Stimulated activated CD4-positive, alpha-beta T cell treated with anti-CD3 and anti-CD28 coated beads, Interleukin-1b, Interleukin-23, amount 100 ng/mL, for 4 hours (primary cell): ENCODE measurements at places on chromosomes 6 and 20.

DNA sequence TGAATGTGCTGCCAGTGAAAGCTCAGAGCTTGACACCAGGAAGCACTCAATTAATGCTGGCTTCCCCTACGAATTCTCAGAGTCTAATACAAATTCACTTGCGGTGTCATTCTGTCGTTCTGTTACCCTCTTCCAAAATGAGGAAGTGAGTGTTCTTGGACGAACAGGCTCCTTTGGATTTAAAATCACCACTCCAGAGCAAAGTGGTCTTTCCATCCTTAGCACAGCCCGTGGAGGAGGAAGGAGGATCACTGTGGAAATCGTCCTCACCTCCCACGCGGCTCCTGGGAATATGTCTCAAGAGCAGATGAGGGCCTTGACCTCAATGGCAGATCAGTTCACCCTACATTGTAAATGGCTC lies 41.7 kb downstream of the RIOK1 start:
- DNase-seq, result no peak

GRCh38 chr20:22353586-22353985 lies 230.8 kb downstream of the FOXA2 start:
- no peak for DNase-seq

DNA sequence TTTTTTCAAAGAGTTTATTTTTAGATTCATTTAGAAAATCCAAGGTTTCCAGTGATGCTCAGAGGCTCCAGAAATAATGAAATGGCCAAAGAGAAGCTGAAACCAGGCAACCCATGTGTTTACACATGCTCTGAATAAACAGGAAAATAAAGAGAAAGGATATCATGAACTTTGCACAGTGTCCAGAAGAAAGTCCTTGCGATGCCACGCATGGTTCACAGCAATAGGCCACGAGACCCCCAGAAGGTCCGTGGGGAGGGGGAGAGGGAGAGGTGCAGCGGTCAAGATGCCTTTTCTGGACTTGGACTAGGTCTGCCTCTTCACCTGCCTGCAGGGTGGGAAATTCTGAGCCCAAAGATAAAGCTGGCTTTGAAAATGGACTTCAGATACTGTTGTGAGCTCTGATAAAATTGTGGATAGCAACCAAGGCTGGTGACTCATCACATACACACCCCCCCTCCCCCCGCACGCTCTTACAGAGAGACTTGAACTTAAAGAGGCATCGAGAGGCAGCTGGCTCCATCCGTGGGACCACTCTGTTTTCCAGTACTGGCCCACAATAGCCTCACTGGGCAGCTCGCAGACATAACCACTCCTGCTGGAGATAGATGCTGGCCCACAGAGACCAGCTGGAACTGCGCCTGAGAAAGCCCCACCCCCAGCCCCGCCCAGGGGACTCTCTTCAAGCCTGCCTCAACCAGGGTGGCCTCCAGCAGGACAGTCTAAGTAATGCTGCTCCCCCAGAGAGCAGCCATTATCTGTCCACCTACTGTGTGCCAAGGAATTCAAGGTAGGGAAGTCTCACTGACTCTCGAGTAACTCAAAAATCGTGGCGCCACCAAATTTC lies 21.2 kb upstream of the NFATC2 start:
- peak; percentile 29 for DNase-seq

GRCh38 chr6:90286884-90287488 lies 9.7 kb downstream of the BACH2 start:
- peak; percentile 46 for DNase-seq

DNA sequence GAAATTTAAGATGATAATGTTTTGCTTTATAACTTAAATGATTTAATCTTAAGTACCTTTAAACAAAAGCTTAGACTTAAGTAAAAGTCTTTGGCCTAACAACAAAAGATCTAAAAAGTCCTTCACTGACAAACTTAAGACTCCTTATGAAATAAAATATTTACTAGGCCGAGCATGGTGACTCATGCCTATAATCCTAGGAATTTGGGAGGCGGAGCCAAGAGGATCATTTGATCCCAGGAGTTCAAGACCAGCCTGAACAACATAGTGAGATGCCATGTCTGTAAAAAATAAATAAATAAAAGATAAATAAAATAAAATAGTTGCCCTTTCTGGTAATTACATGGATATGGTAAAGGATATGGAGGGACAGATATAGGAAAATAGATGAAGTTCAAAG lies 12.4 kb downstream of the KATNA1 start:
- DNase-seq, result no peak

- no peak for DNase-seq
Measured at GRCh38 chr6:103872678-103873077, 987.0 kb downstream of the HACE1 start.
